ENCODE measurements at places on chromosomes 6 and 20. TPM values are rescaled to one million over a fixed set of nuclear protein-coding genes. Genes with fewer than 3 reads are reported as not detected.

The OPRM1 gene
- total RNA-seq, result not detected

The MKKS gene
- 4.7 TPM for total RNA-seq

The CGA gene
- not detected for total RNA-seq

The AVP gene
- total RNA-seq, result not detected

The BMP2 gene
- total RNA-seq, result 0.36 TPM

The TNXB gene
- under 0.01 TPM for total RNA-seq

The BPIFB4 gene
- not detected for total RNA-seq

The CDK19 gene
- 15.6 TPM for total RNA-seq

The BANF2 gene
- total RNA-seq, result not detected

The ETV7 gene
- 8.7 TPM for total RNA-seq

The PSORS1C2 gene
- total RNA-seq, result not detected

The FAM209A gene
- total RNA-seq, result not detected

The BPI gene
- not detected for total RNA-seq

The UBD gene
- total RNA-seq, result 48.2 TPM

The RAET1G gene
- total RNA-seq, result not detected
